Head of caudate nucleus (tissue), 42 donors: ENCODE measurements at places on chromosomes 2 and 18.

GRCh38 chr2:196500686-196501431 lies 138.7 kb upstream of the CCDC150 start:
- DNase-seq = no peak

- DNase-seq = no peak
These were observed 4.7 kb downstream of the GNLY start for GRCh38 chr2:85698880-85699254.

DNA sequence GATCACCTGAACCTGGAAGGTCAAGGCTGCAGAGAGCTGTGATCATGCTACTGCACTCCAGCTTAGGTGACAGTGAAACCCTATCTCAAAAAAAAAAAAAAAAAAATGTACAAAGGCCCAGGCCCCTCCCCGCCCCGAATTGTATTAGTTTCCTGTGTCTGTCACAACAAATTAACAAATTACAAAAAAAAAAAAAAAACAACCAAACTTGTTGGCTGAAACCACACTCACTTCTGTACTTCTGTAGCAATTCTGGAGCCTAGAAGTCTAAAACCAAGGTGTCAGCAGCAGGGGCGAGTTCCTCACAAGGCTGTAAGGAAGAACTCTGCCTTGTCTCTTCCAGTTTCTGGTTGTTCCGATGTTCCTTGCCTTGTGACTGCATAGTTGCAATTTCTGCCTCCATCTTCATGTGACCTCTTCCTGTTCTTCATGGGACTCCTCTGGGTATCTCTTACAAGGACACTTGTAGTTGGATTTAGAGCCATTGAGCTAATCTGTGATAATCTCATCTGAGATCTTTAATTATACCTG lies 100.8 kb upstream of the ZSWIM2 start:
- DNase-seq = no peak

- DNase-seq = no peak
These were observed 208.4 kb downstream of the MGAT5 start for GRCh38 chr2:134462275-134462674.

- DNase-seq = no peak
These were observed 51.0 kb upstream of the KCNG2 start for GRCh38 chr18:79746730-79747129.

DNA sequence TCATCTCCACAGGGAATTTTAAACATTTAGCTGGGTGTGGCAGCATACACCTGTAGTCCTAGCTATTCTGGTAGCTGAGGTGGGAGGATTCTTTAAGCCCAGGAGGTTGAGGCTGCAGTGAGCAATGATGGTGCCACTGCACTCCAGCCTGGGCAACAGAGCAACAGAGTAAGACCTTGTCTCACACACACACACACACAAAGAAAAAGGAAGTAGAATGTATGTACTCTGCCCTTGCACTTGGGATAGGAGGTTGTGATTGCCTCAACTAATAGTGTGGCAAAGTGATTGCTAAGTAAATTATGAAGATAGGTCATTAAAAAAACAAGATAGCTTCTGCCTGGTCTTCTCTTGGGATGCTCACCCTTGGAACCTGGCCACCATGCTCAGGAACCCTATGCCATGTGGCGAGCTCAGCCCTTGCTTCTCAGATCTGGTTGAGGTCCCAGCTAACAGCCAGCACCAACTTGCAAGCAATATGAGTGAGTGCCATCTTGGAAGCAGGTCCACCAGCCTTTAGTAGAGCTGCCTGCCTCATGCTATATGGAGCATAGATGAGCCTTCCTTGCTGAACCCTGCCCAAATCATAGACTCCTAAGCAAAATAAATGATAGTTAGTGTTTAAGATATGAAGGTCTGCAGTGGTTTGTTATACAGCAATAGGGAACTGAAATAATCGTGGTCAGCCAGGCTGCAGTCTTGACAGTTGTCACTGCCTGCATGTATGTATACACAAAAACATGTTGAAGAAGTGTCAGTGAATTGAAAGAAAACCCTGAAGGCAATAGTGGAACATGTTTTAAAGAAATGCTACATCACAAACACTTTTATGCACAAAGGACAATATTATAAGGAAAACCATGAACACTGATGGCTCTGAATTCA lies 30.1 kb upstream of the PNO1 start:
- no peak for DNase-seq

- no peak for DNase-seq
These were observed 68.4 kb downstream of the NAB1 start for GRCh38 chr2:190717306-190717705.

GRCh38 chr2:69311024-69311416 lies 76.0 kb downstream of the GFPT1 start:
- DNase-seq = no peak

DNA sequence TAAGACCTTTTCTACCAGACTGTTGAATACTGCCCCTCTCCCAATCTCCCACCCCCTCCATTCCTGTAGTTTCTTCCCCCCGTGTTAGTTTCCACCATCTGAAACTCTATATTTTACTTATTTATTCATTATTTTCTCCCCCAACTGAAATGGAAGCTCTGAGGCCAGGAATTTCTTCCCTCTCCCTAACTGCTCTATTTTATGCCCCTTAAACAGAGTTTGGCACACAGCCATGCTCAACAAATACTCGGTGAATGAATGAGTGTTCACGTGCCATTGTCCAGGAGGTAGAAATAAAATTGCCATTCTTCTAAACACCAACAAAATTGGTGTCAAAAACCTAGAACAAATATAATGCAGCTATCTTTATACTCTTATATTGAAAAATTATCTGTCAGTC lies 5.6 kb downstream of the ITGB1BP1 start:
- no peak for DNase-seq

DNA sequence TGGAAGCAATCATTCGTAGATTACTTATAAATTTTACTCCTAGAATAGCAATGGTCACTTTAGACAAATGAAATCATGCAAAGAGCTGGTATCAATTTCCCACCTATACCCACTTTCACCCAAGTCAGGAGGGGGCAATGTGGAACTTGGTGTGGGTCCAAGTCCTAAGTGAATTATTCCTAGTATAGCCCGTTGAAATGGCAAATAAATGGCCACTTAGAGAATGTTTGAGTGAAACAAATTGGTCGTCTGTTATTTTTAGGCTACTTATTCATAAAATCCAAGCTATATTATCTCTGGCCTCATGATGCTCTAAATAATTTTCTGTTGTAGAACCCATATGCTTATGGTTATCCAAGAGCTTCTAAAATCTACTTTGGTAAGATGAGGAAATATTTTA lies 98.1 kb downstream of the MYO3B start:
- no peak for DNase-seq

DNA sequence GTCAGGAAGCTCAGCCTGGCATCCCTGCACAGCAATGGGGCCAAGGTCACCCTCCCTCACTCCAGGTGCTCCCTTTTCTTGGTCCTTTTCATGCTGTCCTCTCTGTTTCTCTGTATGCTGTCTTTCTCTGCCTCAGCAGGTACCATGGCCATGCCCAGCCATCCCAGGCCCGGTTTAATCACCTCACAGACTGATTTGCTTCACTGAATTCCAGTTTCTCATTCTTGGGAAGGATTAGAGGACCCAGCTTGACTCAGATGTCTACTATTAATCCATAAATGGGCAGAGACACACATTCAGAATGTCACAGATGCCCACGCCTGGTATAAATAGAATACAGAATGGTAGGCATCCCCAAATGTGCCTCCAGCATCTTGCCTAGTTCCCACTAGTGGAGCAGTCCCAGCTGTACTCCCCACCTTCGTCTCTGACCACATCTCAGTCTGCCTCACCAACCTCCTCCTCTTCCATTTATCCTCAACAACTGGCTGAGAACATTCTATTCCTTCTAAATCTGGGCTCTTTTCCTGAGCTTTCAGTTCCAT lies 14.2 kb upstream of the L3MBTL4 start:
- no peak for DNase-seq

- DNase-seq = peak; percentile 51
These were observed 204.1 kb downstream of the CTIF start for GRCh38 chr18:48742706-48743475.

- no peak for DNase-seq
These were observed 82.3 kb downstream of the TFCP2L1 start for GRCh38 chr2:121202541-121203310.

- peak; percentile 82 for DNase-seq
These were observed 23.0 kb downstream of the SMYD1 start for GRCh38 chr2:88090446-88091283.

DNA sequence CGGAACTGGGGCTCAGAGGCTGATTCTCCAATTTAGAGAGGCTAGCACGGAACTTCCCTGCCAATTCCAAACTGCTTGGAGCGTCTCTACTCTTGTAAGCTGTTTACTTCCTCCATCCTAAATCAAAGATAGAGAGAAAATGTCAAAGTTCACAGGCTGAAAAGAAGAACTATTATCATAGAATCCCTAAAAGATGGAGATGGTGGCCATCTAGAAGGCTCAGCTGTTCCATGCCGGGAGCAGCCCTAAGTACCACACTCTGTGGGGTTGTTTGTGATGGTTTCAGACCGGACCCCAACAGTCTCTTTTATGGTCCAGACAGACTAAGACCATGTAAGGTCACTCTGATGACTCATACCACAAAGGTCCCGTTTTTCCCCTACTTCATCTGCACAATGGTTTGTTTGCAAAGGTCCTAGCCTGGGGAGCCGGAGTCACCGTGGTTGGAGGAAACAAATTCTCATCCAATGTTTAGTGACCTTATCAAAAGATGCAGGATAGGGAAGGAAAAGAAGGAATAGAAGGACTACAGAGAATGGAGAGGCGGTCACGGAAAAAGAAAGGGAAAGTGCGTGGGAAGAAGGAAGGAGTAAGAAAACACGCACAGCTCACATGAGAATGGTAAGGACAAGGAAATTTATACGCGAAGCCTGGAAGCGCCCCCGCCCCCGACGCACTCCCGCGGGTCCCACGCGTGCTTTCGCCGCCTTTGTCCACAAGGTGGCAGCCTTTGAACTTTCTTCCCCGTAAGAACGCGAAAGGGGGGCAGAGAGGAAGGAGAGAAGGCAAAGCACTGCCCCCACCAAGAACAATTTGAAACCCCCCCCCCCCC lies 453 bp upstream of the ANTXR1 start:
- DNase-seq = peak; percentile 89

DNA sequence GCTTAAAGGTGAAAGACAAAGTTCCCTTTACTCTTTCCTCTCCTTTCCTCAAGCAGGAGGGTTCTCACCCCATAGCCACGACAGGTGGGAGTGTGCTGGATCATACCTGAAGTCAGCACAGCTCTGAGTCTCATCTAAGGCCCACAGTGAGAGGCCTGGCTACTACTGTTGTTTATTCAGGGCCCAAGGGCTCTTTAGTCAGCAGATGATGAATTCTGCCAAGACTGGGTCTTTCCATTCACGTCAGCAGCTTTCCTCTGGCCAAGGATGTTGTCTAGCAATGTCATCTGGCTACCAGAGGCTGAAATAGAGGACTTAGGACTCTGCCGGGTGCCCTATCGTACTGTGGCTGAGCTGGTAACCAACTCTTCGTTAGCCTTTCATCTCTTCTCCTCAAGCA lies 308.4 kb upstream of the THUMPD2 start:
- no peak for DNase-seq

DNA sequence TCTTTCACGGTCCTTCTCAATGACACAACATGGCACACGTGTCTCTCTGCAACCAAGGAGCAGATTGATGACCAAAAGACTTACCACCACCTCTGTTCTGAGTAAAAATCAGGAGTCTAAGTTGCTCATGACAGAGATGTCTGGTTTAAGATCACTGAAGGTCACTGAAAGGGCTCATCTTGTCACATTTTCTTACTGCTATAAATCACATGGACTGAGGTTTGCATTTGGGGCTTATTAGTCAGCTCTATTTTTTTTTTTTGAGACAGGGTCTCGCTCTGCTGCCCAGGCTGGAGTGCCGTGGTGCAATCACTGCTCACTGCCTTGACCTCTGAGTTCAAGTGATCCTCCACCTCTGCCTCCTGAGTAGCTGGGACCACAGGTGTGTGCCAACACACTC lies 19.4 kb downstream of the CFLAR start:
- no peak for DNase-seq

DNA sequence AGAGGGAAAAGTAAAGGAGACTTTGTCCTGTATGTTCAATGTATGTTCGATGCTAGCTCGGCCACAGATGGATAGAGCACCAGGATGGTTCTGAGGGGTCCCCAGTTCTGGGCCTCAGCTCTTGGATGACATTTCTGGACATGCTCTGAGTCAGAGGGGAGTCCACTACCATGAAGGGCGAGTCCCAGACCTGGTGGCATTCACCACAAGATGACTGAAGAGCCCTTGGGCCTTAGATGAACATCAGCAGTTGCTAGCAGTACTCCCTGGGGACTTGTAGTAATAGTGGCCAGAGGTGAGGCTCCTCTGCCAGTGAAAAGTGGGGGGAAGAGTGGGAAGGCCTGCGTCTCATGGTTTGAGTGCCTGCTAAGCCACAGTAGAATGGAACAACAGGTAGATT lies 109.5 kb downstream of the GRB14 start:
- no peak for DNase-seq

GRCh38 chr2:74915743-74916142 lies 42.7 kb upstream of the POLE4 start:
- no peak for DNase-seq

GRCh38 chr18:62729487-62730386 lies 14.4 kb downstream of the PHLPP1 start:
- no peak for DNase-seq

DNA sequence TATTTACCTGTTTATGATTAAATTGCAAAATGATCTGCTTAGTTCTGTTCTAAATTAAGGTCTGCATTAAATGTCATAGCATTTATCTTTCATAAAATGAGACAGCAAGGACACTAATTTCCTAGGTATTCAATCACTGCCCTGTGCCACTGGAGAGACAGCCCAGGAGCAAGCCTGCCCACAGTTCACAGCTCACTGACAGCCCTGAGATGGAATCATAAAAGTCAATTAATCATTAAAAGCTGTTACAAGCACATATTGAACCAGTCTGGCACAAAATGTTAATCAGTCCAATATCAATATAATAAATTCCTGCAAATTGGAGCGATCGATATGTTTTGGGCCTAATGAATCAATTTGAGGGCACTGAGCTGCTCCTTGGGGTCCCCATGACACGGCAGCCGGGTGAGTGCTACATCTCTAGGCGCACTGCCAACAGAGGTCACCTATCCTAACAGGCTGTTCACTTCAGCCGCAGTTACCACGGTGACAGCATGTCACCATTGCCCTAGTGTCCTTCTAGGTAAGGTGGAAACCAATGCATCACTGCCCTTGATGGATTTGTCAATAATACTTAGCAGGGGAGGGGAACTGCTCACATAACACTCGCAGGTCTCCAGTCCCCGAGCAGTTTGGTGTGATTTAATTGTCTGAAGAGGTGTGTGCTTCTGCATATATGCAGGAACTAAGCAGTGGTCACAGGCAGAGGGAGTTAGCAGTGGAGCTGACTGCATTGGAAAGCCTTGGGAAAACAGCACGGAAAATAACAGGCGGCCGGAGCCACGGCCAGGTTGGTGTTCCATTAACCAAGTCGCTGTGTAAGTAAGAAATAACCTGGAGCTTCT lies 47.3 kb downstream of the POU3F3 start:
- no peak for DNase-seq
